Fibroblast of skin of left quadriceps (primary cell): ENCODE measurements at places on chromosomes 5 and 9.

DNA sequence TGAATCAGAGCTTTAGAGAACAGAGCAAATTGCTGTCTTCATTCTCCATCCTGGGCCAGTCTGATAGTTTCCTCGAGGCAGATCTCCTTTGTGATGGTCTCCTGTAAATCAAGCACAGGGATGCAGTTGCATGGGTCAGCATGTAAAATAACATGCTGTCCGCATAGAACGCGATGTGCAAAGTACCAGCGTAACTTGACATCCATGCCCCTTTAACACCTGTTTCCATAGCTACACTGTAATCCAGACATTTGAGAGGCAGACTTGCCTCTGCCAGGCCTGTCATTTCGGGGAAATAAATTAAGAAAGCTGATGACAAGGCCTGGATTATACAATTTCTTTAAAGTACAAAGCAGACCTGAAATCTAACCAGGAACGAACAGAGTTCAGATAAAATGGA lies 413.5 kb downstream of the TLE4 start:
- DNase-seq, result no peak

DNA sequence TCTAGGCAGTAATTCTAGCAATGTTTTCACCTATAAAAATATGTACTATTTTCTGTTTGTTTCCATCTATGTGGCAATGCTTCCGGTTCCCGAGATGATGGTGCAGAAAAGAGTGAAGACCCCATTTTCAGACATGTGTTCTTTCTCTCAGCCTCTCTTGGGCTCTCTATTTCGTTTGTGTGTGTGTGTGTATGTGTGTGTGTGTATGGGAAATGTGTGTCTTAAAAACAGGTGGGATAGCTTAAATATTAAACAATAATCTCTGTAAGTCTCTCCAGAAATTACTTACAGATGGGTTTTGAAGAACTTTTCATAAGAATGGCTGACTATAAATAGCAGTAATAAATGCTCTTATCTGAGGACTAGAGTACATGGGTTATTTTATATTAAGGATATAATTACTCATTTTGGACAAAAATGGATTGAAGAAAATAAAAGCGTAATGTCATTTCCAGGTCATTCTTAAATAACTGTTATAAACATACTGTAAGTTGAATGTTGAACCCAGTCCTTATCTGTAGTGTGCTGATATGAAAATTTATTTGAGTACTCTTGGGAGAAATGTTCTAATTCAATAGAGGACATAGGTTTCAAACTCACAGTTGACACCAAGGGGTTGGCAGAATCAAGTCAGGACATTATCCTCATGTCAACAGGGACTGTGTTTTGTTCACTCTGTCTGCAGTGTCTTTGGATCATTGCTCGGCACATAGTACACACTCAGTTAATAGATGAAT lies 31.1 kb downstream of the PCSK5 start:
- no peak for DNase-seq

- no peak for DNase-seq
These were observed 2.2 kb downstream of the FAM78A start for GRCh38 chr9:131273856-131274673.

- DNase-seq, result no peak
These were observed 64.2 kb downstream of the ZNF354C start for GRCh38 chr5:179124273-179124852.

DNA sequence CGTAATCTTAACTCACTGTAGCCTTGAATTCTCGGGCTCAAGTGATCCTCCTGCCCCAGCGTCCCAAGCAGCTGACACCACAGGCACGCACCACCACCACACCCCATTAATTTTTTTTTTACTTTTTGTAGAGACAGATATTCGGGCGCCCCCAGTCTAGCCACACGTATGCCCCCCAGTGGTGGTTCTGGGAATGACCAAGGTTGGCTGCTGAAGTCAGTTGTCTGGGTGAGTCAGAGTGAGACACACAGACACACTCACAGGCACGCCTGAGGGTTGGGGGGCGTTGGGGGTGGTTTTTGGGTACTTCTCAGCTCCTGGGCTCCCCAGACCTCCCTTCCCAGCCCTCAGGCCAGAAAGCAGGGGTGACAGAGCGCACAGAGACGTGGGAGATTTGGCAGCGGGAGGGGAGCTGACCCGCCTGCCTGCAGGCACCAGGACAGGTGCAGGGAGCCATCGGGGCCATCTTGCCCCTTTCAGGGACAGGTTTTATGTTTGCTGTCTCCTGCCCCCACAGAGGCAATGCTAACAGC lies 4.2 kb upstream of the ENTPD8 start:
- peak; percentile 43 for DNase-seq

DNA sequence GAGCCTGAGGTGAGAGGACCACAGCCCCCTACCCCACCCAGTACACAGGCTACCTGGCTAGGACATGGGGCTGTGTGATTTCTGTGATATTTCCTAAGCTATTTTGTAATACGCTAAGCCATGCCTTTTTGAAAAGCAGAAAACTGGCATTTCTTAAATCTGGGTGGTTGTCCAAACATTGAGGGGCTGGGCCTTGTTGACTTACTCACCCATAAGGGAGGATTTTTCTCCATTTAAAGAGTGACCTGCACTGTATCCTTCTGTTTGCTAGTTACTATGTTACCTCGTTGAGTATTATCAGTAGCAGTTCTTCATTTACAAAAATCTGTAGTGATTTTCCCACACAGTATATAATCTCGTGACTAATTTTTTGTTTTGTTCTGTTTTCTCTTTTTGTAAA lies 117.5 kb upstream of the OTULINL start:
- DNase-seq, result no peak
